Natural killer cell (primary cell): ENCODE measurements at places on chromosomes 1 and 21. TPM values are rescaled to one million over a fixed set of nuclear protein-coding genes. Genes with fewer than 3 reads are reported as not detected.

DNA sequence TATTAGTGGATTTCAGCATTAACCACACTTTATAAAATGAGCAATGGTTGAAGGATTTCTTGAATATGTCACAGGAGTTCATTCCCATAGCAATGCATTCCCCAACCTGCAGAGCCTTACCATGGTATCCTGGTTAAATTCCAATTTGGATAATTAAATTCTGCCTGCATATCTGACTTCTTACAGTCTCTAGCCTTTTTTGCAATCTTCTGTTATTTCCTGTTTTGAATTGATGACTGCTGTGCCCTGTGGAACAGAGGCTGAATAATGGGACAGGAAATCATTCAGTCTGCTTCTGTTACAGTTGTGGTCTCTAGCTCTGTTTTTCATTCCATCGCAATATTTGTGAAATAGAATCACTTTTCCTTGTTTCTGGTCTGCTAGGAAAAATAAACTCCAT lies 1823.9 kb downstream of the PLA2G4A start:
- H3K36me3 ChIP-seq = no peaks in the 10 kb centered on the region
- no peak overlapping the region for H3K4me3 ChIP-seq
- no peak for DNase-seq
- H3K27me3 ChIP-seq = no peaks in the 10 kb centered on the region
- H3K4me1 ChIP-seq = no peaks in the 10 kb centered on the region
- no peak overlapping the region for H3K27ac ChIP-seq

- H3K36me3 ChIP-seq = no peaks in the 10 kb centered on the region
- no peak overlapping the region for H3K4me3 ChIP-seq
- no peak for DNase-seq
- no peak overlapping the region for H3K27ac ChIP-seq
Measured at GRCh38 chr1:173017792-173018191, 32.9 kb downstream of the TNFSF18 start.

GRCh38 chr1:40341491-40342380 lies 24.6 kb upstream of the COL9A2 start:
- no peak overlapping the region for H3K4me3 ChIP-seq
- H3K4me1 ChIP-seq = peaks cover 18% of the 10 kb centered on the region
- no peak for DNase-seq
- no peak overlapping the region for H3K27ac ChIP-seq

GRCh38 chr21:27519361-27519760 lies 552.5 kb upstream of the ADAMTS5 start:
- no peaks in the 10 kb centered on the region for H3K27me3 ChIP-seq
- H3K27ac ChIP-seq = no peak overlapping the region
- H3K36me3 ChIP-seq = no peaks in the 10 kb centered on the region
- no peak overlapping the region for H3K4me3 ChIP-seq

GRCh38 chr1:54486907-54487306 lies 61.1 kb upstream of the ACOT11 start:
- H3K27me3 ChIP-seq = peaks cover 7% of the 10 kb centered on the region
- H3K36me3 ChIP-seq = no peaks in the 10 kb centered on the region
- no peak overlapping the region for H3K4me3 ChIP-seq

GRCh38 chr1:86795316-86795715 lies 90.9 kb downstream of the SH3GLB1 start:
- no peak overlapping the region for H3K27ac ChIP-seq
- no peak overlapping the region for H3K4me3 ChIP-seq
- no peaks in the 10 kb centered on the region for H3K4me1 ChIP-seq
- no peaks in the 10 kb centered on the region for H3K36me3 ChIP-seq
- no peak for DNase-seq

DNA sequence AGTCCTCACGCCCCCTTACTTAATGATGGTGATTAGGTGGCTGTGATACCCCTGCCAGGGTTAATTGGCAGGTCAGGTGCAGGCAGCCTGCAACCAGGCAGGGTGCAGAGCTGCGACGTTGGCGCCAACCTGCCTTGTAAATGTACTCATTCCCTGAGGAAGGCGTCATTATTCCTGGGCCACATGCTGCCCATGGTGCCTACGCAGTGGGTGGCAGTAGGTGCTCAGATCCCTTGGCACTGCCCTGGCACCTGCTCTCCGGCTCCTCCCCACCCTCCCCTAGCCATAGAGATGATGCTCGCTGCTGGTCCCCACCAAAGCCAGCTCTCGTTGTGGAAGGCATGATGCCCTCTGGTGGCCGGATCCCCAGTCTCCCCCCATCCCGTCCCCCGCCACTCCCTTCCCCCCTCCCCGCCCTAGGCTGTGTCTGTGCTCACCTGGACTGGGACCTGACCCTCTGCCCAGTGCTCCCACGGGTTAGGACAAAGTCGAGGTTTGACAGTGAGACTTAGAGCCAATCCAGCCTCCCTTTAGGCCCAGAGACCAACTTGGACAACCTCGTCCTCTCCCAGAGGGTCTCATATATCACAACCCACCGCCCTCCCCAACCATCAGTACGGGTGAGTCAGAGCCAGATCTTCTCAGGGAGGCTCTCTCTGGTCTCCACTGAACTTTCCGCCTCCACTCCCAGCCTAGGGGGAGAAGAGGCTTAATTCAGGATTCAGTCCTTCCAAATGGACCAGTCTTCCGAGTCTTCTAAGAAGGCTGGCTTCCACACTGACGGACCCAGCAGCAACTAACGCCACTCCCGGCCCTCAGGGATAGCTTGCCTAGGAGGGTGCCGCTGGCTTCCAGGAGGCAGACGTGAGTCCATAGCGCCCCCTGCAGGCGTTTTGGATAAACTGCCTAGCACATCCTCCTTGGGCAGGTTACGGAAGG lies 5.7 kb downstream of the KRTCAP2 start:
- peaks cover 20% of the 10 kb centered on the region for H3K4me1 ChIP-seq
- H3K27me3 ChIP-seq = peaks cover 2% of the 10 kb centered on the region
- peaks cover 14% of the 10 kb centered on the region for H3K36me3 ChIP-seq
- peak; percentile 93 for DNase-seq

GRCh38 chr1:170720661-170721060 lies 56.7 kb downstream of the PRRX1 start:
- H3K27ac ChIP-seq = no peak overlapping the region
- no peak for DNase-seq
- no peaks in the 10 kb centered on the region for H3K27me3 ChIP-seq

- H3K27ac ChIP-seq = no peak overlapping the region
- no peak overlapping the region for H3K4me3 ChIP-seq
- H3K27me3 ChIP-seq = no peaks in the 10 kb centered on the region
- DNase-seq = peak; percentile 55
Measured at GRCh38 chr21:38804030-38804788, 1.5 kb upstream of the ETS2 start.

GRCh38 chr1:172220376-172220775 lies 200.1 kb upstream of the C1orf105 start:
- no peak overlapping the region for H3K4me3 ChIP-seq
- H3K27me3 ChIP-seq = no peaks in the 10 kb centered on the region
- DNase-seq = no peak
- H3K4me1 ChIP-seq = no peaks in the 10 kb centered on the region
- no peaks in the 10 kb centered on the region for H3K36me3 ChIP-seq

DNA sequence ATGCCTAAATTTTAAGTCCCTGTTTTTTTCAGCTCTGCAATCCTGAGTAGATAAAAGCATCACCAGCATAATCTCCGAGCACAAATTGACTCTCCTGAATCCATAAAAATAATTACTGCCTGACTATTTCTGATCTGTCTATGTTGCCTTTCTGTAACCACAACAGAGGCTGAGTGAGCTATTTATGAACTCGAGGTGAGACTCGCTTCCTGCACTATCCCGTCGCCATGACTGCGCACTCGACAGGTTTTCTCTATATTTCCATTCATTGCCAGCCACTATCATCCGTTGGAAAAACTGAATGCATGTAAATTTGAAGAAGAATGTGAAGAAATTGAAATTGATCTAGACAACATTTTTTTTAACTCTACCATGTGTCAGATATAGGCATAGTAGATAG lies 897.2 kb downstream of the ADGRL2 start:
- no peaks in the 10 kb centered on the region for H3K4me1 ChIP-seq
- DNase-seq = no peak
- H3K36me3 ChIP-seq = no peaks in the 10 kb centered on the region
- H3K27ac ChIP-seq = no peak overlapping the region
- H3K4me3 ChIP-seq = no peak overlapping the region

- H3K4me1 ChIP-seq = no peaks in the 10 kb centered on the region
- peaks cover 8% of the 10 kb centered on the region for H3K27me3 ChIP-seq
- no peaks in the 10 kb centered on the region for H3K36me3 ChIP-seq
- H3K4me3 ChIP-seq = no peak overlapping the region
- H3K27ac ChIP-seq = no peak overlapping the region
Measured at GRCh38 chr1:3803905-3804626, 7.8 kb upstream of the LRRC47 start.

DNA sequence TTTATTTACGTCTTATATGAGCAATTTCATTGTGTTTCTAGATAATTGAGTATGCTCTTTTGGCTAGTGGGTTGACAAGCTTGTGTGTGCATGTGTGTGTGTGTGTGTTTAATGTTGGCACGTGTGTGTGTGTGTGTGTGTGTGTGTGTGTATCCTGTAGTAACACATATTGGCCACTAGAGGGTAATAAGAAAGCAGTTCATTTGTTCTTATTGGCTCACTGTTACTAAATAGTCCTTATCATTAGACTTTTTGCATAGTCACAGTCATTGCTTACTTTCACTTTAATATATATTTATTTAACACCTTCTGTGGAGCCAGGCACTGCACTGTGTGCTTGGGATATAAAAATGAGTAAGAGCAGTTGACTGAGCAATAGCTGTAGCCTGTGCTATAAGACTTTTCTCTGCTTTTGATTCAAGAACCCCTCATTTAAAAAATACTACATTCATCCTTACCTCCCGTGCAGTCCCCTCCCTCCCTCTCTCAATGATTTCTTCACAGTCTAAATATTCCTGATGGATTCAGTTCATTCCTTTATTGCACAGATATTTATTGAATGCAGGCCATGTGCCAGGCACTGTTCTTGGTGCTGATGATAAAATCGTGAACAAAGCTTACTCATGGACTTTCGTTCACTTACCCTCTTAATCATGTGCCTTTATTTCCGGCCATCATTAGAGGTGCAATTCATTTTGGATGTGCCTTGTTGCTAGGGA lies 96.7 kb downstream of the DYRK1A start:
- H3K27me3 ChIP-seq = no peaks in the 10 kb centered on the region
- DNase-seq = peak; percentile 66
- H3K27ac ChIP-seq = peak overlapping the region; percentile 3
- H3K4me1 ChIP-seq = peaks cover 23% of the 10 kb centered on the region
- peaks cover 5% of the 10 kb centered on the region for H3K36me3 ChIP-seq

GRCh38 chr1:74963120-74963519 lies 171.1 kb upstream of the LHX8 start:
- H3K27me3 ChIP-seq = no peaks in the 10 kb centered on the region
- no peaks in the 10 kb centered on the region for H3K36me3 ChIP-seq
- H3K4me1 ChIP-seq = no peaks in the 10 kb centered on the region
- no peak overlapping the region for H3K4me3 ChIP-seq

DNA sequence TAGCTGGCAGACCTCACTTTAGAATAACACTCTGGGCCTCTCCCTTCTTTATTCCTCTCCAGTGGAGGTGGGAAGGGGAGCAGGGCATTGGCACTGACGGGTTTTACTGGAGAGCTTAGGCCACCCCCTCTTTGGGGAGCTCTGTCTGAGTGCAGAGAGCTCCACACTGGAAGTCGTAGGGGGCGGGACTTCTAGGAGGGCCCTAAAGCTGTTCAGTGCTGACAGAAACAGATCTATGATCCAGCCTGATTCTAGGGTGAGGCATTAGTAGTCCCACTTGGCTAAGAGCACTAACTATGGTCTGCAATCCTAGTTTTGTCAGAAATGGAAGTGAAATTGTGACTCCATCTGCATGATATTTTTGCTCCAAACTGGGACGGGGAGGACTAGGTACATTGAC lies 138.7 kb downstream of the MIS18A start:
- no peaks in the 10 kb centered on the region for H3K27me3 ChIP-seq
- H3K27ac ChIP-seq = no peak overlapping the region
- H3K36me3 ChIP-seq = no peaks in the 10 kb centered on the region
- H3K4me3 ChIP-seq = no peak overlapping the region
- DNase-seq = no peak

DNA sequence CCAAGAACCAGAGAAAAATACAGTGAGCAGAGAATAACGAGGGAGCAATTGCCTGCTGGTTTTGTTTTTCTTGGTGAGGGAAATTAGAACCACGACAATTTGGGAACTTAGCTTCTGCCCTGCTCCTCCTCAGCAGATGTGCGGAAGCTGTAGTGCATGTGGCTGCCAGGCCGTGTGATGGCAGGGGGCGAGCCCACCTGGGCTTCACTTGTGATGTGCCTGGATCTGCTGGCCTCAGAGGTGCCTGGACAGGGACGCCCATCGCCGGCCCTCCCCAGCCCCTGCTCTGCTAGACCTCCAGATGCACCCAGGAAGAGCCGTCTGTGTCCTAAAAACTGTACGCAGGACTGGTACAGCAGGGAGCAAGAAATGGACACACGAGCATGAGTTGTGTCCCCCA lies 28.5 kb upstream of the C1orf174 start:
- H3K36me3 ChIP-seq = no peaks in the 10 kb centered on the region
- H3K4me3 ChIP-seq = no peak overlapping the region
- no peak overlapping the region for H3K27ac ChIP-seq
- DNase-seq = no peak
- H3K27me3 ChIP-seq = no peaks in the 10 kb centered on the region

GRCh38 chr1:172390301-172390682 lies 30.2 kb upstream of the C1orf105 start:
- H3K4me3 ChIP-seq = no peak overlapping the region
- no peaks in the 10 kb centered on the region for H3K36me3 ChIP-seq
- peak overlapping the region; percentile 76 for H3K27ac ChIP-seq
- no peaks in the 10 kb centered on the region for H3K27me3 ChIP-seq
- no peak for DNase-seq

DNA sequence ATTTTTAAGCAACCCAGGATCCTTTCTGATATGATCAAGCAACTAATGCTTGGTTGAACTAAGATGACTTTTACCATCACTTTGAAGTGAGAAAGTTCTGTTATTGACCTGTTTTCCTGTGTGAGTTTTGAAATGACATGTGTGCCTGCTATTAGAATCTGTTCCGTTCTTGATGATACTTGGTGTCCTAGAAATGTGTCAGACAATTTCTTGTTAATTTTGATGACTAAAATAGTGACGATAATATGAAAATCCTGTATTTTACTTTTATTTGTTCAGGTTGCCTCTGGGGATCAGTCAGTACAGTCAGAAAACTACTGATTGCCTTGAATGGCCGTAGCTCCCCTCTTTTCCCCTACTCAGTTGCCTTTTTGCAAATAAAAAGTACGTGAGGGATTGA lies 228.0 kb downstream of the RYR2 start:
- no peaks in the 10 kb centered on the region for H3K4me1 ChIP-seq
- no peak for DNase-seq
- H3K4me3 ChIP-seq = no peak overlapping the region
- no peaks in the 10 kb centered on the region for H3K36me3 ChIP-seq

- H3K27me3 ChIP-seq = no peaks in the 10 kb centered on the region
- peaks cover 10% of the 10 kb centered on the region for H3K36me3 ChIP-seq
- peaks cover 6% of the 10 kb centered on the region for H3K4me1 ChIP-seq
Measured at GRCh38 chr21:46189213-46189958, 5.1 kb upstream of the SPATC1L start.

GRCh38 chr1:29513357-29513756 lies 277.0 kb downstream of the PTPRU start:
- no peak overlapping the region for H3K4me3 ChIP-seq
- H3K36me3 ChIP-seq = no peaks in the 10 kb centered on the region
- H3K27ac ChIP-seq = no peak overlapping the region
- no peaks in the 10 kb centered on the region for H3K4me1 ChIP-seq
- H3K27me3 ChIP-seq = peaks cover 2% of the 10 kb centered on the region

Gene PRR9
- not detected for total RNA-seq

Gene PLCH2
- total RNA-seq = 77.1 TPM

Gene ATAD3C
- total RNA-seq = 2.2 TPM

Gene RNPC3
- 56.7 TPM for total RNA-seq

Gene KRTAP11-1
- total RNA-seq = not detected

Gene RNF187
- 77.3 TPM for total RNA-seq
